GM10248 (cell line): ENCODE measurements at places on chromosomes 12 and 14.

- DNase-seq = no peak
Observed at GRCh38 chr12:52791271-52792184, 4.4 kb downstream of the KRT3 start.

DNA sequence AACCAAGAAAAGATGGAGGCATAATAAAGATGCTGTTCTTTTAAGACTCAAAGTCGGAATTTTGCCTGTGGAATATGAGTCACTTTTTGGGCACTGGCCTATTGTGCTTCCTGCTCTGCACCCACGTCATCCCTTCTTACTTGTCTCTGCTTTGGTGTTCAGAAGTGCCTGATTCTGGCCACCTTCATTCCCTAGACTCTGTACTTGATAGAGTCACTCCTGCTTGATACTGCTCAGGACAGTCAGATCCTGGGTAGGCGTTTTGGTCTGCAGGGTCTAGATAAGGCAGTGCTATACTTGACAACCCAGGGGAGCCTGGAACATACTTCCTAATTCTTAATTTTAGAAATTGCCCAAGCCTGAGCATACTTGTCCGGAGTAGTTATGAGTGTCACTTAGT lies 1.9 kb downstream of the LRRK2 start:
- no peak for DNase-seq

GRCh38 chr12:71551529-71551928 lies 111.9 kb downstream of the LGR5 start:
- no peak for DNase-seq

DNA sequence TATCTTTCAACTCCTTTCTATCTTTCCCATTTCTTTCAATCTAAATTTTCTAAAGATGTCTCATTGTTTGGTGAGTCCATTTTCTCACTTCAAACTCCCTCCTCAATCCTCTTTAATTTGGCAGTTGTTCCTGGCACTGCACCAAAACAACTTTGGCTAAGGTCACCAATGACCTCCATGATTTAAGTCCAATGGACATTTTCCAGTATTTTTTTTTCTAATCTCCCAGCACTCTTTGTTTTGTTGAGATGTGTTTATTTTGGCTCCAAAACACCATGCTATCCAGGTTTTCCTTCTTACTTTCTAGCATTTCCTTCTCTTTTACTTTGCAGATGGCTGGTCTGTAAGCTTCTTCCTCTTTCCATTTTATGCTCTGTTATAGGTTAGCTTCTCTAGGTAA lies 42.5 kb upstream of the OTOGL start:
- DNase-seq = no peak

DNA sequence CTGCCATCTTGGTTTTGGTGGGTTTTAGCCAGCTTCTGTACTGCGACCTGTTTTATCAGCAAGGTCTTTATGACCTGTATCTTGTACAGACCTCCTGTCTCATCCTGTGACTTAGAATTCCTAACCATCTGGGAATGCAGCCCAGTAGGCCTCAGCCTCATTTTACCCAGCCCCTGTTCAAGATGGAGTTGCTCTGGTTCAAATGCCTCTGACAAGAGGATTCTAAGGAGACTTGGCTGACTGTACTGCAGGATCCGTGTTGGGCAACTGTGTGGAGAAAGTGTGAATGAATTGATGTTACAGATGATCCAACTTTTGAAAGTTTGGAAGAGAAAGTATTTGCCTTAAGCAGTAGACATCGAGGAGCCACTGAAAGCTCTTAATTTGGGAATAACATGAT lies 91.0 kb downstream of the TTLL5 start:
- DNase-seq = no peak

DNA sequence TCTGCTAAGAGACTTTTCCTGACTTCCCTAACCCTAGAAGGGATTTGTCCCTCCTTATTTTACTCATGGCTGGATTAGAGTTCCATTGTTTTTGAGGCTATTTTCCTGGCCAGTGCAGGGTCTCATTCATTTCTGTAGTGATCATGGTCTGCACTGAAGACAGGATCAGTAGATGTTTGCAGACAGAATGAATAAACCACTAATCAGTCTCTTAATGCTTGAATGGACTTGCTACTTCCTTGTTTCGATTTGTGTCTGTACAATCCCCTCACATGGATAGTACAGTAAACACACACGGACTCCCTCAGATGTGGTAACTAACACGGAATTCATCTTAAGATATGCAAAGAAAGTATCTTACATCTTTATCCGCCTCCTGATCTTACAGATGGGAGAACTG lies 102.6 kb upstream of the PRB2 start:
- DNase-seq = no peak

DNA sequence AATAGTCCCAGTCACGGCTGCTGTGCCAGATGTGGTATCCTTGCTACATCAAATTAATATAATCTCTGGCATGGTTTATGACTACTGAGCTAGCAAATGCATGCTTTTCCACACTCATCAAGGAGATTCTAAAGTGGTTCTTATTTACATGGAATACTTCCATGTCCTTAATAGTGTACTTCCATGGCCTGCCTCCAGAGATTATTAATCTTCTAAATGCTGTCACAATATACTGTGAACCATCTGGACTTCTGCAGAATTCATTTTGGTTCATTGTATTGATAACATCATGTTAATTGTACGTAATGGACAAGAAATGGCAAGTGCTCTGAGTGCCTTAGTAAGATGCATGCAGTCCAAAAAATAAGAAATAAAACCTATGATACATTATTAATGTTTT lies 230.8 kb downstream of the NUAK1 start:
- DNase-seq = no peak

DNA sequence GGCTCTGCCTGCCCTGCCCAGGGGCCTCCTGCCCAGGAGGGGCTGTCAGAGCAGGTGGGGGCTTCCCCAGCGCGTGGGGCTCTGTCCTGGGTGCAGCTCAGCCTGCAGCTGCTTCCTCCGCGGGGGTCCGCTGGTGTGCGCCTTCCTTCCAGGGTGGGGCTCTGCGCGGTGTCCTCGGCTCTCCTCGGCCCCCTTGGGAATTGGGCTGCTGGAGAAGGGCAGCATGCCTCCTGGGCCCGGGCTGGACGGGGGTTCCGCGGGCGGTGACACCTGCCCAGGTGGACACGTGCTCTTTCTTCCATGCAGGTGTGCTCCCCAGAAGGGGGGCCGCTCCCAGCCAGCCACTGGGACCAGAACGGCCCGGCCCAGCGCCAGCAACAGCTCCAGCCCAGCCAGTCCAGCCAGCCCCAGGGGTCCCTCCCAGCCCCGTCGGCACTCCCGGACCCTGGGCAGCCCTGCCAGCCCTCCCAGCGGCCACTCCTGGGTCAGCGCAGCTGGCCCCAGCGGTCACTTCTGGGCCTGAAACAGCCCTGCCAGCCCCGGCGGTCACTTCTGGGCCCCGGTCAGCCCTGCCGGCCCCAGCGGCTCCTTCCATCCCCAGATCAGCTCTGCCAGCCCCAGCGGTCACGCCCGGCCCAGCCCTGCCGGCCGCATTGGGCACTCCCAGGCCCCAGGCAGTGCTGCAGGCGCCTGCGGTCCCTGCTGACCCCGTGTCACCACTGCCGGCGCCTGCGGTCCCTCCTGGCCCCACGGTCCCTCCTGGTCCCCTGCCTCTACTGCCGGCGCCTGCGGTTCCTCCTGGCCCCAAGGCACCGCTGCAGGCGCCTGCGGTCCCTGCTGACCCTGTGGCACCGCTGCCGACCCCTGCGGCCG lies 19.1 kb downstream of the FBRSL1 start:
- DNase-seq = no peak

- no peak for DNase-seq
Observed at GRCh38 chr14:89340200-89341181, 76.5 kb downstream of the FOXN3 start.

- no peak for DNase-seq
Observed at GRCh38 chr14:50497351-50497750, 35.0 kb downstream of the MAP4K5 start.

GRCh38 chr12:75819512-75819911 lies 212.1 kb downstream of the PHLDA1 start:
- DNase-seq = no peak

GRCh38 chr12:2753536-2753935 lies 41.2 kb upstream of the FKBP4 start:
- DNase-seq = no peak

DNA sequence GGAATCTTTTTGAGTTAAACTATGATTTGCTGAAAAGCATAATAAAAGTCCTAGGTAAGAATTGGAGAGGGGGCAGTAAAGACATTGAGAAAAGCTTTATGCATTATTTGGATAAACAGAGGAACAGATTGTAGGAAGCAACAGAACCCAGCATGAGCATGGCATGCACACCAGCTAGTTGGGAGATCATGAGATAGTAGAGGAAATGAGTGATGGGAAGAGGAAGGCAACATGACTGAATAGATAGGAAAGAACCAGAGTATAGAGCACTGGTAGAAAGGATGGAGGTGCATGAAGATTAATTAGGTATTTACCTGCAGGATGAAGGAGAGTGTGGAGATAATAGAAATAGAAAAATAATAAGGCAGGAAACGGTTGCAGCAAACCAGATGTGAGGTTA lies 248.5 kb upstream of the LMO3 start:
- no peak for DNase-seq

- no peak for DNase-seq
Observed at GRCh38 chr14:71713451-71713850, 218.8 kb upstream of the RGS6 start.

GRCh38 chr12:86666316-86666715 lies 410.1 kb upstream of the MGAT4C start:
- DNase-seq = no peak

DNA sequence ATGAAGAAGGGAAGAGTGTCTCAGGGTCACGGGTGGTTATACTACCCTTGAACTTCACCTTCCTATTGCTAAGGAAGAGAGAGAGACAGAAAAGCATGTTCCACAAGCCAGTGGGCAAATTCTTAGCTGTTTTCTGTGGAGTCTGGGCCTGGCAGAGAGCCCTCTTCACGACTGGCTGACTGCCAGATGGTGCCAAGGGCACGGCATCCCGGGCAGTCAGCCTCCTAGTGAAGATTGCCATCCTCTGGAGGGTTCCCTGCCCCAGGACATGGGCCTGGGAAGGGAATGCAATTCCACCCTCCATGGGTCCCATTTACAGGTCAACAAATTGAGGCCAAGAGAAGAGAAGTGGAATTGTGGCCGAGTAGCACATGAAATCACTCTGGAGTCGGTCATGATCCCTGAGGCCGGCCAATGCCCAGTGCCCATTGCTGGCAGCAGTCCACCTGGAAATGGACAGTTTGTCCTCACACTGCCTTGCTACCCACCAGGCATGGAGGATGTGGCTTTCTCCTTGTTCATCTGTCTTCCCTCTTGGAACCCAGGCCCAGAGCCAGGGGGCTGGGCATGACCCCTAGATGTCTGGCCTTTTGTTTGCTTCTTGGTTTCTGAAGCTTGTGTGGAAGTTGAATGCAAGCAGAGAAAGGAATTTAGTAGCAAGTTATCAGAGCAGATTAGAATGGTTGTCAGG lies 9.9 kb downstream of the TUNAR start:
- no peak for DNase-seq

GRCh38 chr12:52824741-52825410 lies 9.2 kb downstream of the KRT79 start:
- DNase-seq = no peak

- DNase-seq = no peak
Observed at GRCh38 chr14:64478634-64479250, 13.4 kb downstream of the AKAP5 start.

- peak; percentile 14 for DNase-seq
Observed at GRCh38 chr12:76519538-76519937, 40.0 kb downstream of the OSBPL8 start.

GRCh38 chr14:67151082-67151666 lies 38.1 kb upstream of the GARIN2 start:
- DNase-seq = no peak

GRCh38 chr12:66132408-66132807 lies 1.9 kb upstream of the LLPH start:
- DNase-seq = no peak

- DNase-seq = no peak
Observed at GRCh38 chr12:1523558-1524050, 70.8 kb downstream of the FBXL14 start.

GRCh38 chr12:132407451-132407961 lies 78.1 kb upstream of the GALNT9 start:
- DNase-seq = no peak

GRCh38 chr12:92471551-92471950 lies 231.2 kb upstream of the PLEKHG7 start:
- no peak for DNase-seq

DNA sequence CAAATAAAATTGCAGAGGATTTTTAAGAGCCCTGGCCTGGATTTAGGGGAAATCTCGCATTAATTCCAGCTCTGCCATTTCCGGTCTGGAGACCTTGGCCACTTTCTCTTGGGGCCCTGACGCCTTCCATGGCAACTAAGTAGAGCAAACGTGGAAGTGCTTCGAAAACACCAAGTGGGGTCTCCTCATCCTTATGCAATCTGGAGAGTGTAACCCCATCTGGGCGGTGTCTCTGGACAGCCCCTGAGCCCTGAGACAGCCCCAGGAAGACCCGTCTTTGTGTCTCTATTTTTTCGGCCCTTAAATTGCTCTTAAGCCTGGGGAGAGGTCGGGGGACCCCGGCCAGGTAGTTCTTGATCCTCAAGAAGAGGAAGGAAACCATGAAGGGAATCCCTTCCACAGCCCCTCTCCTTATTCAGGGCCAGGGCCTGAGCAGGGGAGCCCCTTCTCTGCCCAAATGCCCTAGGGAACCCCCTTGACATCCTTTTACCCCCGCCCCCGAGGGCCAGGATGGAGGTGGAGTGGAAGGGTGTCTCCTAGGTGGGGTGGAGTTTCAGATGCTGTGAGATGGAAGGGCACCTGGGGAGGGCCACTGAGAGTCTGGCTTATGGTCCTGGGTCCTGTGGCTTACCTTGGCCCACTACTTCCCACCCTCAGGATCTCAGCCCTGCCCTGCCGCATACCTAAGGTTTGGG lies 17.6 kb upstream of the NR4A1 start:
- no peak for DNase-seq

DNA sequence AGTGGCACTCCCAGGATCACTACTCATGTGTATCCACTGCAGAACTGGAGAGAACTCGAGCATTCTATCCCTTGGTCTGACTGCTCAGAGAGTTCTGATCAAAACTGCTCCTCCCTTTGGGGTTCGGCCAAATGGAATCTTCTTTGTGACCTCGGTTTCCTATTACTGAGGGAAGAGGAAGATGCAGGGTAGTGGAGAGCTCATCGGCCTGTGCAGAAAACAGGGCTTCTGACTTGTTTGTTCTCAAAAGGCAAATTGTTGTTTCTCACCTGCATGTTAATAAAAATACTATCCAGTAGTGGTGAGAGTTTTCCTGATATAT lies 17.1 kb upstream of the AKAP6 start:
- no peak for DNase-seq

- DNase-seq = no peak
Observed at GRCh38 chr14:88765130-88765529, 27.6 kb downstream of the EML5 start.

- DNase-seq = no peak
Observed at GRCh38 chr14:56703947-56704346, 106.3 kb downstream of the OTX2 start.
